Esophagus squamous epithelium (tissue), 5 donors: ENCODE measurements at places on chromosomes 11 and 22. TPM values are rescaled to one million over a fixed set of nuclear protein-coding genes. Genes with fewer than 3 reads are reported as not detected.

GRCh38 chr11:65219930-65220213 lies 38.1 kb downstream of the CAPN1 start:
- no peak for DNase-seq

- no peak for DNase-seq
These were observed 449.6 kb downstream of the GUCY1A2 start for GRCh38 chr11:106568632-106569031.

GRCh38 chr22:44733426-44734106 lies 18.8 kb upstream of the ARHGAP8 start:
- DNase-seq: no peak

DNA sequence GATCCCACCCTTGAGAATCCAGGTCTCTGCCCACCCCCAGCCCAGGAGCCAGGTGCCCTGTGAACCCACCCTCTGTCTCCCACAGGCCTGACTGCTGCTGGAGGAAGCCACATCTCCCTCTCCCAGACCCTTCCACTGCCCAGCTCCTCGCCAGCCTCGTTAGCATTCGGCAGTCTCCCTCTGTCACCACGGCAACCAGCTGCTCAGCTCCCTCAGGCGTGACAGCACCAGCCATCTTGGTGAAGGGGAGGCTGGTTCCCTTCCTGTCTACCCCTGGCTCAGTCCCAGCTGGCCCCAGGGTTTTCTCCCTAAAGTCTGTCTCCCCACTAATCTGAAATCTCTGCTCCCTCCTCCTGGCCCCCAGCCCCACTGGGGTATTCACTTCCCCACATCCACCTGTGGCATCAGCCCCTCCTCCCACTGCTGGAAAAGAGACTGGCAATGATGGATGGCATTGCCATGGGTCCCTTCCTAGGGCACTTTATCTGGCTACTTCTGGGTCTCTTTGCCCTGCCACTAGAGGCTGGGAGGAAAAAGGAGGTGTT lies 28.1 kb downstream of the NRXN2 start:
- no peak for DNase-seq

DNA sequence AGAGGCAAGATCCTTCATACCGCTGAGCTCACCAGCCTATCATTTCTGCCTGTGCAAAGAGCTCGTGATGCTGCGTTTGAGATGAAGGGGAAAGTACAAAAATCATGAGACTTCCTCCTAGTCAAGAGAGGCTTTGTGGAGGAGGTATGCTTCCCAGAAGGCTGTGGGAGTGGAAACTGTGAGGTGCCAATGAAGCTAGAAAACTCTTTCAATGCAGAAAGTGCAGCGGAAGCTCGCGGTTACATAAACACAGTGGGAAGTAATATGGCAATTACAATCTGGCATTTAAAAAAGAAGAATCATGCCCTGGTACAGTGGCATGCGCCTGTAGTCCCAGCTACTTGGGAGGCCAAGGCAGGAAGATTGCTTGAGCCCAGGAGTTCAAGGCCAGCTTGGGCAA lies 134.8 kb downstream of the EHF start:
- no peak for DNase-seq

SERPING1 gene
- total RNA-seq: 376 TPM

GRCh38 chr11:2180789-2181370 lies 9.3 kb upstream of the TH start:
- no peak for DNase-seq

- no peak for DNase-seq
These were observed at the start of gene RCOR2 for GRCh38 chr11:63916837-63917691. Gene RCOR2 (minus strand): TSS chr11:63917164. CDS start chr11:63916456, 708 bp downstream.
